ENCODE measurements at places on chromosomes 13 and 19.

GRCh38 chr19:5166262-5166661 is 174.3 kb downstream of the PTPRS start:
- DNase-seq, result no peak

- no peak for DNase-seq
These were observed 366.4 kb downstream of the KLF12 start for GRCh38 chr13:73767747-73768315.

DNA sequence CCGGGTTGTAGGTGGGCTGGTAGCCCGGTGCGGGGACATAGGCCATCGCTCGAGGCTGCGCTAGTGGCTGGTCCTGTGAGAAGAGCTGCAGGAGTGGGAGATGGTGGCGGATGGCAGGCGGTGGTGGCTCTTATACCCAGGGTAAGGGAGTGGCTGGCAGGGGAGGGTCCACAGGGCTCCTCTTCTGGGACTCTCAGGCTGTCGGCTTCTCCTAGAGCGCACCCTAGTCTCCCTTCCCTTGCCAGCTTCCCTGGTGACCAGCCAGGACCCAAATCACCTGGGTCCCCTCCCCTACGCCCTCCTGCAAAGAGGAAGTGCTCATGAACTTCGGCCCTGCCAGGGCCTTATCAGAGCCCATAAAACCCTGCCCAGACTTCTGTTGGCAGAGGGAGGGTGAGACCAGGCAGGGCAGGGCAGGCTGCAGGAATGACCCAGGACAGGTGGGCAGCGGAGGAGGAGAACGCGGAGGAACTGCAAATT is at the start of gene LGALS4:
Gene LGALS4, minus strand, starts transcription at position 105 of the 480 bp plus-strand sequence. Its CDS starts 59 bp downstream, at position 46.
- no peak for DNase-seq

DNA sequence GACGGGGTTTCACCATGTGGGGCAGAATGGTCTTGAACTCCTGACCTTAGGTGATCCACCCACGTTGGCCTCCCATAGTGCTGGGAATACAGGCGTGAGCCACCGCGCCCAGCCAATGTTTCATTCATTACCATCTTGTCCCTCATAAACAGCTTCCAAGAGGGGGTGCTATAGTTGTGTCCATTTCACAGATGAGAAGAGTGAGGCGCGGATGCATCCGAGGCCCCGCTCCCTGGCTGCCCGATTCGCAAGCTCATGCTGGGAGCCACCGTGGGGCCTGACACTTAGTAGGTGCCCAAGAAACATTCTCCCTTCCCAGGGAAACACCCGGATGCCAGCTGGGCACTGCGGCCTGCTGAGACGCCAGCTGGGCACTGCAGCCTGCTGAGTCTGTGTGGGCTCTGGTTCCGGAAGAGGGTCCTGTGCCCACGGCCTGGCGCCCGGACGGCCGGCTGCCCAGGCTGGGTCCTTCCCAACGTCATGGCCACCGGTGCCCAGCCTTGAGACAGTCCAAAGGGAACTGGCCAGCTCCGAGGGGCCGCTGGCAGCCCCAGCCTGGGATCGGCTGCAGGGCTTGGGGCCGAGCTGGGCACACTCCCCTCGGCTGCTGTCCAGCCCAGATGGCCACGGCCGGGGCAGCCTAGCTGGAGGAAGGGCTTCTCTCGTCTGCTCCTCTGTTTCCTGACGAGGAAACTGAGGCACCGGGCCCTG is 54.7 kb downstream of the NFIC start:
- DNase-seq, result no peak

GRCh38 chr13:24182703-24183081 is 22.2 kb downstream of the SPATA13 start:
- DNase-seq, result no peak

GRCh38 chr19:13834244-13835069 is 39.2 kb downstream of the ZSWIM4 start:
- DNase-seq, result no peak

DNA sequence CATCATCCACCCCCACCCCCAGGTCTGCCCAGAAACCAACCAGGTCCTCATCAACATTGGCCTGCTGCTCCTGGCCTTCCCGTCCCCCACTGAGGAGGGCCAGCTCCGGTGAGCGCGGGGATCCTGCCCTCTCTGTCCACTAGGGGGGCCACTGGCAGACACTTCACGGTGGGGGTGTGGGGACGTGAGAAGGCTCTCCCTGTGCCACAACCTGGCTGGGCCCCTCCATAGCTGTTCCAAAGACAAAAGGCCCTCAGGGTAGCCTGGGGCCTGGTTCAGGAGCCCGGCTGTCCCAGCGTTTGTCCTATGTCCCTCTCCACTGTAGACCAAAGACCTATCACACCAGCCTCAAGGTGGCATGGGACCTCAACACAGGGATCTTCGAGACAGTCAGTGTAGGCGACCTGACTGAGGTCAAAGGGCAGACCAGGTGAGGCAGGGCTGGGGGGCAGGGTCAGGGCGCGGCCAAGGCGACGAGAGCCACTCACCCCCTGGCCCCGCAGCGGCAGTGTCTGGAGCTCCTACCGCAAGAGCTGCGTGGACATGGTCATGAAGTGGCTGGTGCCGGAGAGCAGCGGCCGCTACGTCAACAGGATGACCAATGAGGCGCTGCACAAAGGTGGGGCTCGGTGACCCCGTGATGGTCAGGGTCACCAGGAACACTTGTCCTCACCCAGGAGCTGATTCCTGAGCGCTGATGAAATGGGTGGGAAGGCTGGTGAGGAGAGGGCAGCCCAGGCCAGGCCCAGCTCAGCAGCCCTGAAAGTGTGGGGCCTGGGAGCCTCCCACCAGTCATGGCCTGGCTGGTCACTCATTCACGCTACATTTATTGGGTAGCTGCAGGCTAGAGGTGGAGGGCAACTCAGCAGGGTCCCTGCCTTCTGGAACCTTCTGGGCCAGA is 7.9 kb downstream of the DCAF15 start:
- DNase-seq, result no peak

GRCh38 chr19:12985049-12985776 is 10.1 kb upstream of the NFIX start:
- no peak for DNase-seq

DNA sequence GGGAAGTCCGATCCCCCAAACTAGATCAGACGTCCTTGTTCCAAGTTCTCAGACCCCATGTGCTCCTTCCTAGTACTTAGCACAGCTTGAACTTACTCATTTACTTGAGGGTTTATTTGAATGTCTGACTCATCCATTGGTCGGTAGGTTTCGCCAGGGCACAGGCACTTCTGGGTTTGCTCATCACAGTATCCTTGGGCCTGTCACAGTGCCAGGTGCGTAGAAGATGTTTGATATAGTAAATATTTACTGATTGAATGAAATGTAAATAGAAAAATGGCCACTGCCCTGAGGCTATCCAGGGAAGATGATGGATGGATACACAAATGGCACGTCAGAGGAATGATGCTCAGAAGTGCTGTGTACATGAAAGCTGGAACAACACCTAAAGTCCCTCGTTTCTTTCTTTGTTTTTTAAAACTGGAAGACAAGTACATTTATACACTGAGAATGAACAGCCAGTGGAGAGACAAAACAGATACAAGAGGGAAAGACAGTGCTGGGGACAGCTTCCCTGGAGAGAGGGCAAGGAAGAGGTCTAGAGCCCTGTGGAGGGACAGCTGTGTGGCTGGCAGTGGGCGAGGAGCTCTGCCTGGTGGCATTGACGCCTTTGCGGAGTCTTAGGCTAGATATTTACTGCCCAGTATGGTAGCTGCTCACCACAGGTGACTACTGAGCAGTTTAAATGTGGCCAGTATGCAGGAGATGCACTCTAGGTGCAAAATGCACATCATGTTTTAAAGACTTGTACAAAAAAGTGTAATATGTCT is 31.2 kb upstream of the KL start:
- DNase-seq, result no peak

- DNase-seq, result no peak
These were observed 12.4 kb upstream of the DGKH start for GRCh38 chr13:42035905-42036521.

GRCh38 chr13:34243403-34243802 is 425.5 kb downstream of the RFC3 start:
- DNase-seq, result no peak

- DNase-seq, result no peak
These were observed at the start of gene NPHS1 for GRCh38 chr19:35852029-35852780. Gene NPHS1, minus strand, starts transcription at chr19:35852504. Its CDS starts 667 bp downstream, at chr19:35851837.

GRCh38 chr13:109884462-109884861 is 98.1 kb upstream of the IRS2 start:
- DNase-seq, result no peak

- no peak for DNase-seq
These were observed at the start of gene SYT5 for GRCh38 chr19:55179606-55180484. Gene SYT5, minus strand, starts transcription at chr19:55180289. Its CDS starts 1,248 bp downstream, at chr19:55179041.

DNA sequence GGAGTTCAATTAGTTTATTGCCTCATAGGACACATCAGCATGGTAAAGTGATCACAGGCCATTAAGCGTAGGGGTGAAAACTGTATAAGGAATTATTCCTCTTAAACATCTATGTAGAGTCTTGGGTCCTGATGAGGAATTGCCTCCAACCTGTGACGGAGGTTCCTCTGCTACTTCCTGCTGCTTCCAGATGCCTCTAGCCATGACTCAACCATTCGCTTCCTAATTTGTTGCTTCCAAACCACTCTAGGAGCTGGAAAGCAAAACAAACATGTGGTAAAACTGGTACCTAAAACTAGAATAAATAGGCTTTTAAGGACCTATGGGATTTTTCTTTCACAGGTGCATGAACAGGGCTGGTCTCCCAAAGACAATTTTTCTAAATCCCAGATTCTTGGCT is 253.8 kb downstream of the KLF12 start:
- peak; percentile 17 for DNase-seq

DNA sequence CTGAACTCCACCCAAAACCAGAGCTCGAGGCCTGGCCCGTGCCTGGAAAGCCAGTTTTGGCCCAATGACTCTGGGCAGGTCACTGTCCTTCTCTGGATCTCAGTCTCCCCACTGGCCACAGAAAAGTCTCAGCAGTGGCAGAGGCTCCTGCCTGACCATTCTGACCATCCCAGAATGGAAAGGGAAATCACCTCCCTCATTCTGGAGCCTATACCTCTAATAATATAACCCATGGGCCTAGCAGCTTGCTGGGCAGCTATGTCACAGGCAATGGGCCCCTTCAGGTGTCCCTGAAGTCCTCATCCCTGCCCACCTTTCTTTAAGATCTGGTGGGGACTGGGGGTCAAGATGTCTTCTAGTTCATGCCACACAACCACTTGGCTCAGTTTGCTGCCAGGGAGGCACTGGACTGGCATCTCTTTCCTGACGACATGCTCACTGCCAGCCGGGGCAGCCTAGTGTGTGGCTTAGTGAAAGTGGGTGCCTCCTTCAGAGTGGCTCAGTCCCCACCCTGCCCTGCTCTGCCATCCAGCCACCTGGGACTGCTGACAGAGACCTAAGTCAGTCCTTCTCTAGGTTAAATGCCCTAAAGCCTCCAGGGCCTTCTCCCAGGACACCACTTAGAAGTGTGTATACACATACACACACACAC is 62.6 kb downstream of the AP1M1 start:
- DNase-seq, result no peak

- peak; percentile 40 for DNase-seq
These were observed 5.5 kb upstream of the RSPH6A start for GRCh38 chr19:45820413-45821102.

- no peak for DNase-seq
These were observed 143.2 kb upstream of the ZNF507 start for GRCh38 chr19:32202244-32202643.

DNA sequence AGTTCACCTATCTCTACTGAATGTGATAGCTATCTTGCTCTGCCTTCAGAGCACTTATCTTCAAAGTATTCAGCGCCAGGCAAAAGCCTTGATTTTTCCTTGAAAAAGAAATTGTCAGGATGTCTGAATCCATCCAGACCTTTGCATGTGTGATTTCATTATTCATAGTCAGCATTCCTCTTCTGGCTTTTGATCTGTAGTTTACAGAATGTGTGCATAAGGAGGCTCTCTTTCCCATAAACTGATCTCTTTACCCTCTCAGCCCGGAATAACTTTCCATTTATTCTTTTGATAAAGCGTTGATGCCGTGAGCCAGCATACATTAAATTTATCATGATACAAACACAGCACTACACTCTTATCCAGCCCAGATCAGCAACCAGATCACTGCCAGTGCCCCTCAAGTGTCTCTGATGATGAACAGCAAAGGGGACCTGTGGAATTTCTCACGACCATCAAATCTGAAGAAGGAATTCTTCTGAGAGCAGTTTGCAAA is 130.8 kb downstream of the DNAJC15 start:
- no peak for DNase-seq

- peak; percentile 99 for DNase-seq
These were observed 435 bp upstream of the DAZAP1 start for GRCh38 chr19:1406774-1407527.

GRCh38 chr19:36685835-36686234 is 1.6 kb upstream of the ZNF567 start:
- no peak for DNase-seq

DNA sequence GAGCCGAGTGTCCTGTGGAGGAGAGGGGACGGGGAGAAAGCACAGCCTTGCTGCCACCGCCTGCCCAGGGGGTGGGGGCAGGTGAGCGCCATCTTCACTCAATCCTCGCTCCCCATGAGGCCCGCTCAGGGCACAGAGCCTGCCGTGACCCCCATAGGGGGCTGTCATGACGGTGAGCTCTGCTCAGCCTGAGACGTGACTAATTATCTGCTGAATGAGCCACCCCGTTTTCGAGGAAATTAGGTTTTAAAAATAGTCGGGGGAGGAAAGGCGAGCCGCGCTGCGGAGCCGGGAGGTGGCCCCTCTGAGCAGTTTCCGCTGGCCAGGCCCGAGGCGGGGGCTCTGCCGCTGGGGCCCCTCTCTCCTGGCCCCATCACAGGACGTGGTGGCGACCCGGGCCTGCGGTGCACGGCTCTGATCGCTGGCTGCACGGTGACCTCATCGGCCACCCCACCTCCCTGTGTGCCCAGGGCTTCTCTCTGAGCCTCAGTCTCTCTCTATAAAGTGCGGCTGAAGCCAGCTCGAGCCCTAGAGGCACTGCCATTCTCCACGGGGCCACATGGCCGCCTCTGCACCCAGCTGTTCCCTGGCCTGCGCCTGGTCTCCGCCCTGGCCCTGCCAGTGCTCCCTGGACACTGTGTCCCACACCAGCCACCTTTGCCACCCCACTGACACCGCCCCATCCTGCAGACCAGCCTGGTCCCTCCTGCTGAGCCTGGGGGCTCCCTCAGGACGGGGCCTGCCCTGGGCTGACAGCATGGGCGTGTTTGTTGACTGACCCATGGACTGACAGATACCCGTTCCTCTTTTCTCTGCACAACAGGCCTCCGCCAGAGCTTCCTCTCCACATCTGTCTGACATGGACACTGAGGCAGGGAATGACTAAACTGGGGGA is 28.3 kb downstream of the PIP5K1C start:
- peak; percentile 64 for DNase-seq

- no peak for DNase-seq
These were observed 175.2 kb downstream of the ENOX1 start for GRCh38 chr13:43611281-43612273.

All from endothelial cell of umbilical vein (primary cell).